ENCODE measurements at places on chromosomes 5 and 9. TPM values are rescaled to one million over a fixed set of nuclear protein-coding genes. Genes with fewer than 3 reads are reported as not detected.

CCDC192 gene
- 0.63 TPM for total RNA-seq

SLC36A2 gene
- not detected for total RNA-seq

ELAVL2 gene
- total RNA-seq: 21.9 TPM

PCDHB6 gene
- total RNA-seq: 0.28 TPM

APBA1 gene
- 1.1 TPM for total RNA-seq

FBP2 gene
- not detected for total RNA-seq

LEAP2 gene
- total RNA-seq: 2.9 TPM

TERT gene
- total RNA-seq: 23.1 TPM

RPS23 gene
- total RNA-seq: 2,559 TPM

NDUFS4 gene
- 75.9 TPM for total RNA-seq

TEX53 gene
- not detected for total RNA-seq

C9orf152 gene
- total RNA-seq: not detected

ASS1 gene
- 108 TPM for total RNA-seq

ANKRD20A1 gene
- not detected for total RNA-seq

NUTM2G gene
- total RNA-seq: 0.25 TPM

CD74 gene
- 48.6 TPM for total RNA-seq

MARVELD2 gene
- 31.4 TPM for total RNA-seq

CDX1 gene
- total RNA-seq: not detected

MYORG gene
- total RNA-seq: 5.0 TPM

ALDH1A1 gene
- 0.82 TPM for total RNA-seq

BHMT2 gene
- total RNA-seq: not detected

PHF24 gene
- total RNA-seq: 0.35 TPM

CSF1R gene
- total RNA-seq: not detected

FCN2 gene
- not detected for total RNA-seq

IFNA21 gene
- not detected for total RNA-seq

Data from H1 (cell line).